ENCODE measurements at places on chromosomes 6 and 20.

- DNase-seq = no peak
Measured at GRCh38 chr6:7787137-7787608, 61.3 kb downstream of the BMP6 start.

DNA sequence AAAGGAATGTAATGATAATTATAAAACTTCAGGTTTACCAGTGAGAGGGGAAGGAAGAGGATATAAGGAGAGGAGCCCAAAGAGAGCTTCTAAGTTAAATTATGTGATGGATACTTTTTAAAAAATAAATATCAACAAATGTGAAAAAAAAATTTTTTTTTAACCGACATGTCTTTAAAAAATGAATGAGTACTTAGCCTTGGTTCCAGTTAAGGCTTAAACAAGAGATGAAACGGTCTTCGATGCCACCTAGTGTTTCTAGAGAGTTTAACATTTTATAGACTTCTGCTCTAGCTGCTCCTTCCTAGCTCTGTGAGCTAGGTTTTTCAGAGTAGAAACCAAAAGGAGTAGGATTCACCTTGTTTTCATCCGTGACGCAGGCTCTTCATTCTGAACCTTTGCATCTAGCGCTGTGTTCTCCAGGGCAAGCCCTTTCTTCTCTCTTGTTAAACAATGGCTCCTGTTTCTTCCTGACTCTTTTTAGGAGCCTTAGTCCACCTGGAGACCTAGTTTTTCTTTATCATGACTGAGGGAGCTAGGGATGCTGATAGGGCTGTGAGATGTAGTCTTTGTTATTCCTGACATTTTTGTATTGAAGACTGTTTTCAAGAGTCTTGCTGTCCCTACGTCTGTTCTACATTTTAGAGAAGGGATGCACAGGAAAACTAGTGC, 42.4 kb upstream of the GNRH2 start:
- peak; percentile 22 for DNase-seq

GRCh38 chr6:145071836-145072235, 663.5 kb downstream of the EPM2A start:
- no peak for DNase-seq

- no peak for DNase-seq
Measured at GRCh38 chr6:14088600-14089192, 28.9 kb upstream of the CD83 start.

- DNase-seq = no peak
Measured at GRCh38 chr20:8020314-8021079, 936 bp upstream of the TMX4 start.

All from Daoy (cell line).